ENCODE measurements at places on chromosomes 3 and 15.

DNA sequence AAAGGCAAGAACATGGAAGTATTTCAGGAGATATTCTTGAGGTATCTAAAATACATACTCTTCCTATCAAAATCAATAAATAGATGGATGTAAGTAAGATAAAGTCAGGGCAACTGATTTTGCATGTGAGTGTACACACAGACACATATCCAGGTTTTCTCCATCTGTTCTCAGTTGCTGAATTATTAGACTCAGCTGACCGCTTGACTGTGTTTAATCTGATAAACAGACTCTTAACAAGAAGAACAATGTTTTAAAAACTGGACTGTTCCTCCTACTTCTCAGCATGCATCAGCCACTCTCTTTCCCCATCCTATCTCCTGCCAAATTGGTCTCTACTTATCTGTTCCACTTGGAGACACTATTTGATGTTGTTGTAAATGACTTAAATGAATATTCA lies 73.5 kb downstream of the GOLGA8G start:
- no peak for DNase-seq

DNA sequence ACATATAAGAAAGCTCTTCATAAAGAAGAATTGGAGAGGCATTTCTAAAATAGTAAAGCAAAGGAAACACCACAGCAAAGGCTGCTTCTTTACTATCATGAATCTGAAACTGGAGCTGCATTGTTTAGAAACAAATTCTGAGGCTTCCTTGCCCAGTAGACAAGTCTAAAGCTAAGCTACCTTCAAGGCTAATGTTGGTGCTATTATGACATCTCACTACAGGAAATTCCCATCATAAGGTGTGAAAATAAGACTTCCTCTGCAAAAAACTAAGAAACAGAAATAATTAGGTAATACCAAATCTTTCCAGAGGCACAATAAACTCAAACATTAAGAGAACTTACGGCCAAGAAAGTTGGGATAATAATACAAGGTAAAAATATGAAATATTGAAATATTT lies 89.9 kb upstream of the P3H2 start:
- DNase-seq: no peak

GRCh38 chr15:62593681-62594399 lies 428.8 kb upstream of the C2CD4B start:
- DNase-seq: no peak

DNA sequence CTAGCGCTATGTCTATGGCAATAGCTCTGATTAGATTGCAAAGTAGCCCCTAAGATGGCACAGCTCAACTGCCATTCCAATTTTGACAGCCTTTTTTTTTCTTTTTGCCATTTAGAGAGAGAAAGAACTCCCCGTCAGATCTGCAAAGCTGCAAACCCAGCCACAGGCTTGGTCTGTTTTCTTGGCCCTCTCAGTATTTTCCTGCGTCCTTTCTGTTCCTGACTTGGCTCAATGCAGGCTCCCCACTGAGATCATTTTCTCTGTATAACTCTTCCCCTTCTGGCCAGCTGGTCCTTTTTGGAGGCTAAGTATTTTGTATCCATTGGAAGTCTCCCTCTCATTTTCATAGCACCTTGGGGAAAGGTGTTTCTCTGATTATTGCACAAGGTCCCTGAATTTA lies 386.7 kb downstream of the UNC13C start:
- DNase-seq: no peak

Data from activated naive CD8-positive, alpha-beta T cell treated with anti-CD3 and anti-CD28 coated beads, Interleukin-2, amount 50 U/mL, for 24 hours (primary cell).